CD4-positive, alpha-beta T cell treated with Interleukin-10 for 1 hour (primary cell): ENCODE measurements at places on chromosomes 11 and 22.

- DNase-seq: no peak
Observed at GRCh38 chr11:38208951-38209350, 1610.9 kb upstream of the RAG2 start.

- no peak for DNase-seq
Observed at GRCh38 chr11:124190298-124191139, 7.4 kb downstream of the OR10D3 start.

GRCh38 chr22:25348391-25348790, 129.0 kb downstream of the CRYBB2 start:
- DNase-seq: no peak

GRCh38 chr11:33620423-33621171, 80.0 kb downstream of the C11orf91 start:
- no peak for DNase-seq

DNA sequence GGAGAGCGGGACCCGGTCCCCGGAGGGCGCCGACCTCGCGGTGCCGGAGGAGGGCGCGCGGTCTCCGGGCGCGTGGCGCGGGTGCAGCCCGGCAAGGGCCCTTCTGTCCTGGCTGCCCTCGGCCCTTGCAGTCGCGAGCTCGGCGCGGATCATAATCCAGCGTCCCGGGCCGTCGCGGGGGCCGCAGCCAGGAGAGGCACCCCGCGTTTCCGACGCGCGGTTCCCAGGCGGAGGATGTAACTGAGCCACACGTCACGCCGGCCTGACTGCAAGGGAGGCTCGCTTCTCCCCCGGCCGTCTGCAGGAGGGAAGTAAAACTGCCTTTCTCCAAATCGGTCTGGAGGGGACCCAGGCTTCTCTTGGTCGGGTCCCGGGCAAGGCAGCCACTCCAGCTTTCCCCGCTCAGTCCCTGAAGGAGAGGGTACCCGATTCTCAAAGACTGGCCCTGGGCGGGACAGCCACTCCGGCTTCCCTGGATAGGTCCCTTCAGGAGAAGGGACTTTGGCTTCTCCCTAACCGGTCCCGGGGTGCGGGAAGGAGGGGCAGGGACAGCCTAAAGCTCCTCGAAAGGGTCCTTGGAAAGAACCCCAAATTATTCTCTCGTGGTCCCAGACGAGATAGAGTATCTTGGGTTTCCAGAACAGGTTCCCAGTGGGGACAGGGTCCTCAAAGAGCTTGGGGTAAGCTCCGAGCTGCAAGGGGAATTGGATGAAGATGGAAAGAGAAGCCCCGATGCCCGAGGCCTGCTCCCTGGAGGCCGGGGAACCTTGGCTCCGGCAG, 836 bp downstream of the SPON1 start:
- no peak for DNase-seq

DNA sequence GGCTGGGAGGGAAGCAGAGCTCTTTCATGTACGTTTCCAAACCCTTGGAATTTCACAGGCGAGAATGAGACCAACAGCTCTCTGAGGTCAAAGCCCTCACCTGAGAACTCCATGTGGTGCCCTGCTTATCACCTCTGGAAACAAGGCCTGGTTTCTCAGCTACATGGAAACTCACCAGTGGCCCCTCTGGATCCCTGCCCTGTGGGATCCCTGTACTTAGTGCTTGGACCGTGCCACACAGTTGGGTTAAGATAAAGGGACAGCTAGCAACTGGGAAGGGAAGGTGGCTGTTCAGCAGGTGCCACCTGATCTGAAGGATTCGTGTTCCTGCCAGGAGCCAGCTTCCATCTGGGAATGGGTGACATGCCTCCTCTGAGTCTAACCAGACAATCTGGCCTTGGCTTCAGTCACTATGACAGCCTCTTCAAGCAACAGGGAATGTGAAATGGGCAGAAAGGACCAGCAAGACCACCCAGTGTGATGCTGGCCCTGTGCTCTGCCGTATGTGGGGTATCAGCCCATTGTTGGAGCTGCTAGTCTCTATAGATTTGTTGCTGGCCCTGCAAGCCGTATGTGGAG, 54.3 kb upstream of the BID start:
- no peak for DNase-seq

DNA sequence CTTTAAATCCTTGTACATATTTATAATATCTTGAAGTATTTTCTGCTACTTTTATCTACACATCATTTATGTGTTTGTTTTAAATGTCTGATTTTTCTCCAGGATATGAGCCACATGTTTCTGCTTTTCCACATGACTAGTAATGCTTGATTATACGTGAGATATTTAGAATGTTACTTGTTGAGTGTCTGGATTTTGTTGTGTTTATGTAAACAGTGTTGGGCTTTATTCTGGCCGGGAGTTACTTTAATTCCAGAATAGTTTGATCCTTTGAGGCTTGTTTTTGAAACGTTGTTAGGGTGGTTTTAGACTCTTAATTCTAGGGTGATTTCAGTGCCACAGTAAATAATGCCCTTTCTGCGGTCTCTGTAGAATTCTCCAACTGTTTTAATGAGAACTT, 252.9 kb downstream of the BLID start:
- no peak for DNase-seq

DNA sequence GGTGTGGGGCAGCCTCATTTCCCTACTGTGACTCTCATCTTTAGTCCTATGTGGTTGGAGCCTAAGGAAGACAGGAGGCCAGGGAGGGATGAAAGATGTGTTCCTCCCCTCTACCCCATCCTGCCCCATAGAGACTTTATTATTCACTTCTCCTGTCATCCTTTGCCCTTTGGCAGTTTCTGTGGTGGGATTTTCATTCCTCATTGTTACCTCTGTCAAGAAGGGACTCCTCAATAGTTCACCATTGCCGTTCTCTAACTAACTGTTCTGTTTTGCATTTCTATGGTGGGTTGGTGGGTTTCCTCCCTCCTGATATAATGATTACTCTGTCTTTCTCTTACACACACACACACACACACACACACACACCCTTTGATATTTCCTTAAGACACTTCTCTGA, 202.3 kb downstream of the DSCAML1 start:
- DNase-seq: no peak

DNA sequence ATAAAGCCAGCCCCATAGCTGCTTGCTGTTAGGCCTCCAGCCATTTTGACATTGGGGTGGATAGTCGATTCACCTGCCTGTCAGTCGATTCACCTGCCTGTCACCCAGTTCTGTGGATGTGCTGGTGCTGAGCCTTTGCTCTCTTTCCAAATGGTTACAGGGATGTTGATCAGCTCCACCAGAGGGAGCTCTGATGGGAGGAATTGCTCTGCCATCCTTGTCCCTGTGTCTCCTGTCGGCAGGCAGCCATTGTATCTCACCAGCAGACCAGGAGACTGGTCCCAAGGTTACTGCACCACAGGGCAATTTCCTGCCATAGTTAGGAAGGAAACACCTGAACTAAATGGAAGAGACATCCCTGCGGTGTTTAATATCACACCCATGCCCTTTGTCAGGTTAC, 6.1 kb downstream of the MPEG1 start:
- peak; percentile 11 for DNase-seq

GRCh38 chr11:73233692-73234470, 15.8 kb downstream of the P2RY2 start:
- DNase-seq: no peak

GRCh38 chr11:61315260-61315659, 17.6 kb downstream of the DDB1 start:
- no peak for DNase-seq

GRCh38 chr11:108803776-108804175, 138.9 kb downstream of the DDX10 start:
- DNase-seq: no peak

- no peak for DNase-seq
Observed at GRCh38 chr11:86728562-86728961, 56.1 kb upstream of the ME3 start.

DNA sequence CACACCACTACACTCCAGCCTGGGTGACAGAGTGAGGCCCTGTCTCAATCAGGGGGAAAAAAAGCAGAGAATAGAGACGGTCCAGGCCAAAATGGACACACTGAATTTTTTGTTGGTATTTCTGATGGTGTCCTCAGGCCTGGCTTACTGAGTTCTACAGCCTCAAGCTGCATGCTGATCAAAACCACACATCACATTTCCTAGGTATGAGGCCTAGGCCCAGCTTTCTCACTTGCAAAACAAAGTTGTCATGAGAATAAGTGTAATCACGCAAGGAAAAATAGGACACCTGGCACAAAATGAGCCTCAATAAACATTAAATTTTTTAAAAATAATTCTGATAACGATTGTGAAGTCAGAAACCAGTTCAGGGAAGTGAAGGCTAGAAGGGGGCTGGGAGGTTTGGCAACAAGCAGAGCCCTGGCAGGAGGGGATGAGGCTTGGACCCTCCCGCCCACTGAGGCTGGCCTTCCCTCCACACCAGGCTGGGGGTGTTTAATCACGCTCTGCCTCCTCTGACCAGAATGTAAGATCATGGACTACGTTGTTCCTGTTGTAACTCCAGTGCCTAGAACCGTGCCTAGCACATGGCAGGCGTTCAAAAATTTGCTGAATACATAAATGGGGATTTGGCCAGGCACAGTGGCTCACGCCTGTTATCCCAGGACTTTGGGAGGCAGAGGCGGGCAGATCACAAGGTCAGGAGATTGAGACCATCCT, 18.1 kb downstream of the PACSIN2 start:
- no peak for DNase-seq

DNA sequence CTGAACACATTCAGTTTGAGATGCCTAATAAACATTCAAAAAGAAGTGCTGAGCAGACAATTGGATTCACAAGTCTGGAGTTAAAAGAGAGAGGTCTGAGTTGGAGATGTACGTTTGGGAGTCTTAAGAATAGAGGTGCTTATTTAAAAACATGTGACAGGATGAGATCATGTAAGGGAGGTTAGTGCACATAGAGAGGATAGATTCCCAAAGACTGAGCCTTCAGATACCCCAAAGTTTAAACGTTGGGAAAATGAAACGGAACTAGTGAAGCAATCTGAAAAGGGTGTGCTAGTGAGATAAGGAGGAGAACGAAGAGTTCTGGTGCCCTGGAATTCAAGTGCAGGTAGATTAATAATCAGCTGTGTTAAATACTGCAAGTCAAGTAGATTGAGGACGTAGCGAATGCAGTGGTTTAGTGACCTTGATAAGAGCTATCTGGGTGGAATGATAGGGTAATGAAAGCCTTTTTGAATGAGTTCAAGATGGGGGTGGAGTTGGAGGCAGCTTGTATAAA, 63.7 kb downstream of the HIPK3 start:
- no peak for DNase-seq

DNA sequence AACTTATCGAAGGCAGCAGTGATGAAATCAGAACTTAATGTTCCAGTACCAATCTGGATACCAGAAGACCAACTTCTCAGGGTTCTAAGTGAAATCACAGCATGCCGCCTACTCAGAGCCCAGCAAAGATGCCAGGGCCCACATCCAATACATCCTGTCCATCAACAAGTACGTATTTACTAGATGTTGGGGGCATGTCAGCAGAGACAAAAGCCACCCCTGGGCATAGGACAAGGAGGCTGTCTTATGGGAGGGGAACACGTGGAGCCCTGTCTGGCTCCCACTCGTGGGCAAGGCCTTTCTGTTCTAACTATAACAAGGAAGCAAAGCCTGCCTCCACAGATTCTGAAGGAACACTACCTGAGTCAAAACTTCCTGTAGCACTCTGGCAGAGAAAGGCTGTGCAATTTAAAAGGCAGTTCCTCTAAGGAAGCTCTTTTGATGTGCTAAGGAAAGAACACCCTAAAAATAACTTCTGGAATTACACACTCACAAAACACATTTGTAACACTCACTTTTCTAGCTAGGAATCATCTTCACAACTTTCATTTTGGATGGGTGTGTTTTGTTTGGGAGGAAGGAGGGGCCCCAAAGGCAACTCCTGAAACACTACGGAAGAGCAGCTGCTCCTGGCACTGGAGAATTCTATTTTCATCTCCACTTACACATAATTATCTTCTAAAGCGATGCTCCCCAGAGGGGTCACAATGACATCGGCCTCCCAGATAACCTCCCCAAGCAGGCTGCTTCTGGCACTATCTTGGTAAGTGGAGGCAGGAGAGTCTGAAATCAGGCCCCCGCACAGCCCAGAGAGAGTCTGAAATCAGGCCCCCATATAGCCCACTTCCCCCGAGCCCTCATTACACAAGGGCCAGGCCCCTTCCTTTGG, 14.2 kb downstream of the SMCO4 start:
- no peak for DNase-seq

DNA sequence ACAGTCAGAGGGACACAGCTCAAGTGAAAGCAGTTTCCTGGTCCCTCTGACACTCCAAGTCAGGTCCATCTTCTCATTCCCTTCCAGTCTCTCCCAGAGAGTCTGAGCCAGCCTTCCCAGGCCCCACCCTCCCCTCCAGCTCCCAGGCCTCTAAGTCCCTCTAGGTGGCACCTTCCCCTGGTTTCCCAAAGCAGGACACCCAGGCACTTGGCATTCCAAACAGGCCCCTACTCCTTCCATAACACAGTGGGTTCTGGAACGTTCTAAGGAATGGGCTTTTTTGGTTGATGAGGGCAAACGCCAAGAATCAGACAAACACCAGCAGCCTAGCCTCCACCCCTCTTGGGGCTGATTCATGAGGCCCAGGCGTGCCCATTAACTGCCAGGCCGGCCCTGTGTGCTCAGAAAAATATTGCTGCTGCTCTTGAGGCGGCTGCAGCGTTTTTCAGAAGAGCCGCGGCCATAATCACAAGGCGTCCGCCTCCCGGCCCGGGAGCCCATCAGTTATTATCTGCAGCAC, 418.7 kb downstream of the SOX6 start:
- no peak for DNase-seq

GRCh38 chr11:132780046-132780445, 752.3 kb downstream of the OPCML start:
- DNase-seq: no peak

GRCh38 chr11:70731271-70732022, 333.1 kb downstream of the CTTN start:
- no peak for DNase-seq

GRCh38 chr22:30284666-30285065, 4.6 kb downstream of the CASTOR1 start:
- DNase-seq: no peak

DNA sequence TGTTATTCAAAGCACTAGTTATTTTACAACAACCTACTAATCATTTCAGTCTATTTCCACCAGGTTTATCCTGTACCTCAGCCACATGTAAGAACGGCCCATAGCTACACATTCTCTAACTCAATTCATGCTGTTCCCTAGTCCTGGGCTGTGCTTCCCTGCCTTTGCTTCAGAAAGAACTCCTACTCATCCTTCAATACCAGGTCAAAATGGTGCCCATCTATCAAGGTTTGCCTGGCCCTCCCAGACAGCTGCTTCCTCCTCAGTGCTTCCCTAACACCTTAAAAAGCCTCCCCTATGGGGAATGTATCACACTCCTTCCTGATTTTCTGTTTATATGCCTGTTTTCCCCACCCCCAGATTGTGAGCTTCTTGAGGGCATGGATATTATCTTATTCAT, 400.7 kb downstream of the MN1 start:
- DNase-seq: no peak

- DNase-seq: no peak
Observed at GRCh38 chr11:101003468-101003867, 126.1 kb downstream of the PGR start.

DNA sequence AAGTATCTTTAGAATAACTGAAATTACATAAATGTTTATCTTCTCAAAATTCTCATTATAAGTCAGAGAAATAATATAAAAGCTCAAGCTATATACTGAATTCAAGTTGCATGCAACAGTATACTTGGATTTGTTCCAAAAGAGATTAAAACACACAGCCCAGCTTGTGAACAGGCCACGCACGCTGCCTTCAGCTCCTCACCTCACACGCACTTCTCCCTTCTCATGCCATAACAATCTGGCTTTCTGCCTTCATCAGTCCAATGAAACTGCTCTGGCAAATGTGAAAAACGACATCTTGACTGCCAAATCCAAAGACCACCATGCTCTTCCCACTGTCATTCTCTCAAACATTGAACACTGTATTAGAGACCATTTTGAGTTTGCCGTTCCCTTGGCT, 22.1 kb downstream of the ATP6V1E1 start:
- DNase-seq: no peak
